ENCODE measurements at places on chromosomes 11 and 22. TPM values are rescaled to one million over a fixed set of nuclear protein-coding genes. Genes with fewer than 3 reads are reported as not detected.

- no peak for DNase-seq
- H3K4me1 ChIP-seq: no peaks in the 10 kb centered on the region
- no peak overlapping the region for H3K27ac ChIP-seq
These were observed 37.1 kb downstream of the MCM5 start for GRCh38 chr22:35437049-35437448.

- H3K4me1 ChIP-seq: peaks cover 24% of the 10 kb centered on the region
- no peak overlapping the region for H3K4me3 ChIP-seq
- H3K27ac ChIP-seq: no peak overlapping the region
- H3K36me3 ChIP-seq: no peaks in the 10 kb centered on the region
- no peaks in the 10 kb centered on the region for H3K27me3 ChIP-seq
These were observed 39.3 kb downstream of the ALX4 start for GRCh38 chr11:44270403-44271273.

PRDM11 gene
- 32.9 TPM for total RNA-seq

DNA sequence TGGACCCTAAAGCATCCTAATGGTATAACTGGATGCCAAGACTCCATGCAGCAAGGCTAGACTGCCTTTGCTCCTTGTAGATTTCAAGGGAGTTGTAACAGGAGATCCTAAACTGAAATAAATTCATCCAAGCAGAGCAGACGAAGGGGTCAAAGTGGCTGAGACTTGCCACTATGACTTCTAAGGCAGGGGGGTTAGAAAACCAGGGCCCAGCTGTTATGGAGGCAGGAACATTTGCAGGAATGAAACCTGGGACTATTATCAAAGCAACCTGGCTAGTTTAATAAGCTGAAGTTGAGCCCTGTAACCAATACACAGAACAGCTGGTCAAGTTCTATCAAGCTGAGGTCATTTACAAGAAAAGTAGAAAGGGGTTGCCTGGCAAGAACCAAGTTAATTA, 122.2 kb upstream of the TRPC6 start:
- peaks cover 9% of the 10 kb centered on the region for H3K4me1 ChIP-seq
- no peak overlapping the region for H3K4me3 ChIP-seq
- H3K27me3 ChIP-seq: peaks cover 3% of the 10 kb centered on the region
- no peaks in the 10 kb centered on the region for H3K36me3 ChIP-seq
- no peak overlapping the region for H3K27ac ChIP-seq

- H3K4me1 ChIP-seq: peaks cover 16% of the 10 kb centered on the region
- peaks cover 51% of the 10 kb centered on the region for H3K27me3 ChIP-seq
- H3K27ac ChIP-seq: no peak overlapping the region
- H3K36me3 ChIP-seq: peaks cover 2% of the 10 kb centered on the region
- DNase-seq: no peak
These were observed 19.3 kb upstream of the PAX6 start for GRCh38 chr11:31830406-31830805.

- H3K4me3 ChIP-seq: no peak overlapping the region
- DNase-seq: no peak
- no peaks in the 10 kb centered on the region for H3K36me3 ChIP-seq
- H3K27ac ChIP-seq: no peak overlapping the region
These were observed 58.4 kb upstream of the RCN1 start for GRCh38 chr11:32032478-32032877.

SIK2 gene
- total RNA-seq: 16.2 TPM

DNA sequence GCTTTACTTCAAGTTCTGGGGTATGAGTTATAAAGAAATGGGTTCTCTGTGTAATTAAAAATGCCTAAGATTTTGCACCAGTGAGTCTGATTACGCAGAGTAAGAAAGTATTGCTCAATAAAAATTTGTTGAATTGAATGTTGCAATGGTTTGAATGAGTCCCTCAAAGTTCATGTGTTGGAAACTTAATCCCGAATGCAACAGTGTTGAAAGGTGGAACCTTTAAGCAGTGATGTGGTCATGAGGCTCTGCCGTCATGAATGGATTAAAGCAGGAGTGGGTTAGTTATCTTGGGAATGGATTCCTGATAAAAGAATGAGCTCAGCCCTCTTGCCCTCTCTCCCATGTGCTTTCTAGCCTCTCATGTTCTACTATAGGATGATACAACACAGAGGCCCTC, 52.6 kb upstream of the SESN3 start:
- no peak for DNase-seq
- no peak overlapping the region for H3K27ac ChIP-seq
- peaks cover 14% of the 10 kb centered on the region for H3K4me1 ChIP-seq
- H3K36me3 ChIP-seq: no peaks in the 10 kb centered on the region
- no peaks in the 10 kb centered on the region for H3K27me3 ChIP-seq

All from chondrocyte (in vitro differentiated cells).